ENCODE measurements at places on chromosomes 1 and 21. TPM values are rescaled to one million over a fixed set of nuclear protein-coding genes. Genes with fewer than 3 reads are reported as not detected.

DNA sequence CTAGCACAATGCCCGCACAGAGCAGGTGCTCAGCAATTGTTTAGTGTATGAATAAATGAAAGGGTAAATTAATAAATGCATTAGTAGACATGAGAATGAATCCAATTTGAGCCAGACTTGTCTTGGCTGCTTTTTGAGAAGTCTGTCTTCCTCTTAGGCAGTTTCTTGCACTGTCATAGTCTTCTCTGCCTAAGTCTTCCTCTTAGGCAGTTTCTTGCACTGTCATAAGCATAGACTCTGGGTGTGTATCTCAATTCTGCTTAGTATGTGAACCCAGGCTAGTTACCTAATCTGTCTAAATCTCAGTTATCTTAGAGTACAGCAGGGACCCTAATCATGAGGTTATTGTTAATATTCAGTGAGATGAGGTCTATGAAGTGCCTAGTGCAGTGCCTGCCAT lies 27.2 kb downstream of the NHLH2 start:
- DNase-seq = no peak
- H3K27ac ChIP-seq = no peak overlapping the region
- no peaks in the 10 kb centered on the region for H3K36me3 ChIP-seq

DNA sequence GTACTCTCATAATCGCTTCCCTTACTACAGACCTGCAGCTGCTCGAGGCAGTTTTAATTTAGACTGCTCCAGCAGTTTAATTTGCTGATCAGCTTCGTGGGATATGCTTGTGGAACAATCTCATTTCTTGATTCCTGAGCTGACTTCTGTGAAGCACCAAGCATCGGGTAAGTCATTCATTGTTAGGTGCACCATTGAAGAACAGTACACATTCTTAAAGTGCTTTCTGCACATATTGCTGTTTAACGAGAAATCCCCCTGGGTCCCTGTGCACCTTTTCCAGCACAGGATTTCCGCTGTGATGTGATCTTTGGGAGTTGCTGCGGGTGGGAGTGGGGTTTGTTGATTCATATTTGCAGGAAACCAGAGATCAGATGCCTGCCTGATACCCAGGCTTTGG lies 9.1 kb downstream of the GALNT2 start:
- no peak overlapping the region for H3K27ac ChIP-seq
- no peaks in the 10 kb centered on the region for H3K36me3 ChIP-seq
- no peak for DNase-seq

- H3K4me3 ChIP-seq = no peak overlapping the region
- H3K4me1 ChIP-seq = no peaks in the 10 kb centered on the region
- DNase-seq = peak; percentile 64
- H3K27ac ChIP-seq = no peak overlapping the region
- no peaks in the 10 kb centered on the region for H3K36me3 ChIP-seq
These were observed 103.8 kb downstream of the EPHB2 start for GRCh38 chr1:22814176-22815042.

GRCh38 chr1:65254320-65255034 lies 54.9 kb upstream of the DNAJC6 start:
- H3K4me1 ChIP-seq = peaks cover 9% of the 10 kb centered on the region
- H3K27me3 ChIP-seq = no peaks in the 10 kb centered on the region

DNA sequence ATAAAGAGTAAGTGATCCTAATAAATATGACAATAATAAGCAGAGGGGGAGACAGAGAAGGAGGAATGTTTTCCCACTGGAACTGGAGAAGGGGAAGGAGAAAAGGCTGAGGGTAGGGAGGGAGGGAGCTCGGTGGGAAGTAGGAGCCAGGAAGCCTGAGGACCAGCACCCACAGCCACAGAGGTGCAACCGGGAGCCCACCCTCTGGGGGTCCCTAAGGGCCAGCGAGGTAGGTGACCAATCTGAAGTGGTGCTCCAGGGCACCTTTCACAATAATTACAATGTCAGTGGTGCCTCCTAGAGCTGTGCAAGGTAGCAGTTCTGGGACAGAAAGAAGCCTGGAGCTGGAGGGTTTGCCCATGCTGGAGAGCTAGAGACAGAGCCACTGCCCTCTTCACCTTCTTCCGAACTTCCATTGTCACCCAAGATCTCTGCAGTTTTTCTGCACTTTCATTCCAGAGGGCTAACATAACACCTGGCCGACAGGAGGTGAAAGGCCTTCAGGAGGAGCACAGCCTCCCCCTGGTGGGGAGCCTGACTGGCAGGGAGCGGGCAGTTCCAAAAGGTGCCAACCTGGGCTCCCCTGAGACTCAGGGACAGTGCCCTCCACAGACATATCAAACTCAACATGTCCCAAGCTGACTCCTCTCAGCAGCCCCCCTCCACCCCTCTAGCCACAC lies 4.1 kb upstream of the AHCYL1 start:
- peak; percentile 73 for DNase-seq
- H3K4me1 ChIP-seq = no peaks in the 10 kb centered on the region
- no peaks in the 10 kb centered on the region for H3K36me3 ChIP-seq
- H3K27ac ChIP-seq = no peak overlapping the region

DNA sequence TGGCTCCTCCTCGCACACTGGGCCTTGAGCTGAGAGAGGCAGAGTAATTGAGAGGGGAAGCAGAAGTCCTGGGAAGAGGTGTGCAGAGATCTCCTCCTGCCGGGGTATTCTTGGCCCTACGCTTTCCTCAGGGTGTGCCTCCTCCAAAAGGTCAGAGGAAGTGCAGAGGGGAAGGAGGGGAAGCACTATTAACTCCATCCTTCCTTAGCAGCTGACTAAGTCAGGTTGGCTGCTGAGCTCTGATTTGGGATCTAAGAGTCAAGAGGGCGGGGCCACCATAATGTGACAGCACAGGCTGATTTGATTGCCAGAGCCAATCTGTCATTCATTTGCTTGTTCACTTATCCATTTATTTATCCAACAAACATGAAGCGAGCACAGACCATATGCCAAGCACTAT lies 12.3 kb downstream of the ATP2B4 start:
- H3K4me1 ChIP-seq = no peaks in the 10 kb centered on the region
- DNase-seq = no peak
- no peaks in the 10 kb centered on the region for H3K36me3 ChIP-seq
- no peaks in the 10 kb centered on the region for H3K27me3 ChIP-seq
- H3K4me3 ChIP-seq = no peak overlapping the region
- H3K27ac ChIP-seq = no peak overlapping the region

- H3K27ac ChIP-seq = no peak overlapping the region
- H3K36me3 ChIP-seq = no peaks in the 10 kb centered on the region
- H3K4me3 ChIP-seq = no peak overlapping the region
- no peak for DNase-seq
These were observed 63.1 kb upstream of the KLHDC7A start for GRCh38 chr1:18417316-18418269.

DNA sequence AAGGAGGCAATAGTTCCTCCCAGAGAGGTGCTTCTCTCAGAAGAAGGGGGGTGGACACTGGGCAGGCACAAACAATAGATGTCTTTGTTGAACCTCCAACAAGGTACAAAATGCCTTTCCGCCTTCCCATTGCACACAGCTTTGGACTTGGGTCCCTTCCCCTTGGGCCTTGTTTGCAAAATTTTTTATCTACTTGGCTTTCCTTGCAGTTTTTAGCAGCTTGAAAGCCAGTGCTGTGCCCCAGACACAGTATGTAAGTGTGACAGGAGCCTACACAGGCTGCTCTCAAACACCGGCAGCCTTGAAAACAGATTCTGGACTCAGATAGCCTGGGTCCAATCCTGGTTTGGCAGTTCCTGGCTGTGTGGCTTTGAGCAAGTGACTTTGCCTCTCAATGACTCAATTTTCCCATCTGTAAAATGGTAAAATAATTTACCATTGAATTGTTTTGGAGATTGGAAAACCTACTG lies 43.0 kb downstream of the ELAPOR1 start:
- no peaks in the 10 kb centered on the region for H3K27me3 ChIP-seq
- peaks cover 2% of the 10 kb centered on the region for H3K36me3 ChIP-seq
- no peak overlapping the region for H3K4me3 ChIP-seq
- H3K27ac ChIP-seq = peak overlapping the region; percentile 57

DNA sequence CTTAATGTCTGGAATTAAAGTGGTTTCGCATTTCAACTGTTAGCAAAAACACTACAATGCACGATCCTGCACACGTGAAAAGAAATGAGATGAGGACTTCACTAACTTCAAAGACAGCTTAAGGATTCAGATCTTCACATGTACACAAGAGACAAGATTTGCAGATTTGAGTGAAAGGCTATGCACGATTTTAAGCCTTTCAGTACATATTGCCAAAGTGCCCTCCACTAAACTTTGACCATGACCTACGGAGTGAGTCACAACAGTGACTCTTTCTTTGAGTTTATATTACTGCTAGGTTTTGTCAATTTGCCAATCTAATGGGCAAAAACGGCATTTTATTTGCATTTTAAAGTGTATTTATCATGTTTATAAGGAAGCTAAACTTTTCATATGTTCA lies 41.2 kb upstream of the CR1L start:
- H3K27ac ChIP-seq = no peak overlapping the region
- H3K36me3 ChIP-seq = no peaks in the 10 kb centered on the region
- H3K4me1 ChIP-seq = no peaks in the 10 kb centered on the region
- DNase-seq = no peak
- H3K4me3 ChIP-seq = no peak overlapping the region

- no peak overlapping the region for H3K4me3 ChIP-seq
- H3K27ac ChIP-seq = no peak overlapping the region
- no peaks in the 10 kb centered on the region for H3K27me3 ChIP-seq
- H3K4me1 ChIP-seq = no peaks in the 10 kb centered on the region
- no peak for DNase-seq
These were observed 134.0 kb downstream of the HIVEP3 start for GRCh38 chr1:41784531-41785274.

DNA sequence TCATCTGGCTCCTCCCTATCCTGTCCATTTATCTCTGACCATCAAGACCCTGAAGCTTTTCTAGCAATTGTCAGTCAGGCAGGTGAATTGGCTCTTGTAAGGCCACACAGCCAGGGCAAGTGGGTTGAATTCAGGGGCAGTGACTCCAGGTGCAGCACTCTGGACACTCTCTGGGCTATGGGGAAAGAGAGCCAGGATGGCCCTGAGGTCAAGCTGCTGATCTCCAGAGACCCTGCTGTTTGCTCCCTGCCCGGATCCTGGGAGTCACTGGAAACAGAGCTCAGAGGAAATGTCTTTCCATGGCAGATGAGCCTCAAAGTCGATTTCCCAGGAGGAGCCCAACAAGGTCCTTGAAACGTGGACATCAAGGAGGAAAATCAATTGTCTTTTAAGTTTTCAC lies 184.4 kb downstream of the C1orf94 start:
- no peaks in the 10 kb centered on the region for H3K4me1 ChIP-seq
- H3K4me3 ChIP-seq = no peak overlapping the region
- no peaks in the 10 kb centered on the region for H3K27me3 ChIP-seq

DNA sequence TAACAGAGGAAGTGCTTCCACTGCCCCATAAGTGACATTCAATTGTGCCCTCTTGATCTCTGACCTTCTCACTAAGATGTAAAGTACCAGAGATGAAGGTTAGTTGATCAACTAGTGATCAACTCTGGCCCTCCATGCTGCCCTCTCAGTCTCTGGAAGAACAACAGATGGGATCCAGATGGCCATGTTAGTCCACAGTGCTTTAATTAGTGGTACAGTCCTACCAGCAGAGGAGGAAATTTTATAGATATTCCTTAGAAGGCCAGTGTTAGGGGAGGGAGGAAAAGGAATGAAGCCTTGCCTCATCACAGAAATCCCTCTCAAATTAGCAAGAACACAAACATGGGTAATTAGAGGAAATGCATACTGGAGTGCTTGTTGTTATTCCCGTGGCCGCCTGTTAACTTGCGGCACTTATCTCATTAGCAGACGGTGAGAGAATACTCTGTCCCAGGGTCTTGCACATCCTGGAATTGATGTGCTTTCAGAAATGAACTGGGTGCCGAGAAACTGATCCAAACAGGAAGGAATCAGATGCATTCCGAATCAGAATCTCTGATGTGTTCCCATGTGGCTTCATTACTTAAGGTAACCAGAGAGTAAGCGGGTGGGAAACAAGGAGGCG lies 91.1 kb upstream of the RGS4 start:
- no peaks in the 10 kb centered on the region for H3K27me3 ChIP-seq
- DNase-seq = no peak
- no peaks in the 10 kb centered on the region for H3K36me3 ChIP-seq
- H3K27ac ChIP-seq = no peak overlapping the region
- no peak overlapping the region for H3K4me3 ChIP-seq

DNA sequence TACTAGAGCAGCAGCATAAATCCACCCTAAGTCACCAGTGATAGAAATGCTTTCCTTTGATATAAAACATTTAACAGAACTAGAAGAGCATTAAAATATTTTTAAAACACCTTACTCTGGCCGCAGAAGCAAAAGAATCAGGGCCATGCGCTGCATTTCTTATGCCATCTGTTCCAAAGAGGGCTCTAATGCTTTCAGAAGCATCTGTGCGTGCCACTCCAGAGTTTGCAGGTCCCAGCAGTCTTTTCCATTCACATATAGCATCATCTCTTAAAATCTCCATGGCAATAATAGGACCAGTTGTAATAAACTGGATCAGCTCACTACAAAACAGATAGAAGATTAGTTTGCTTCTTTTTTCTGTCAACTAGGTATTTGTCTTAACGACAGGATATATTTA lies 69.2 kb downstream of the NME7 start:
- H3K4me1 ChIP-seq = no peaks in the 10 kb centered on the region
- H3K27ac ChIP-seq = no peak overlapping the region
- H3K27me3 ChIP-seq = no peaks in the 10 kb centered on the region
- H3K4me3 ChIP-seq = no peak overlapping the region
- H3K36me3 ChIP-seq = no peaks in the 10 kb centered on the region
- DNase-seq = no peak

DNA sequence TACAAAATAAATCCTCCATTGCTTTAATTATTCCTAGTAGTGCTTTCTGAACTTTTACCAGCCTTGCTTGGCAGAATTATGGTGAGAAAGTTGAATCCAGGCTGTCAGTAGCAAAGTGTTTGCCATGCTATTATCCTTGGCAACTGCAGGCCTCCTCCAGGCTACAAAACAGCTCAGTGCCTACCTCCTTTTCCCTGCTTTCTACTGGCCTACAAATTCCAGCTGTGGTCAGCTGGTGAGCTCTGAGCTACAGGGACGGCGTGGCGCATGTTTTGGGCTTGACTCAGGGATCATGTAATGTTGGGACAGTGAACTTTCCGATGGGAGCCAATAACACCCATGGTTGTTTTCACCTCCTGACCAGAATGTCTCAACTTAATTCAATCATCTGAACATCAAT lies 456.1 kb upstream of the ADAMTS5 start:
- no peaks in the 10 kb centered on the region for H3K4me1 ChIP-seq
- no peak overlapping the region for H3K4me3 ChIP-seq
- no peak for DNase-seq
- no peaks in the 10 kb centered on the region for H3K27me3 ChIP-seq

- no peak overlapping the region for H3K4me3 ChIP-seq
- no peaks in the 10 kb centered on the region for H3K4me1 ChIP-seq
- peak; percentile 23 for DNase-seq
- no peaks in the 10 kb centered on the region for H3K27me3 ChIP-seq
These were observed 11.9 kb downstream of the KRTAP10-1 start for GRCh38 chr21:44527983-44528633.

- no peaks in the 10 kb centered on the region for H3K27me3 ChIP-seq
- H3K36me3 ChIP-seq = no peaks in the 10 kb centered on the region
- H3K27ac ChIP-seq = no peak overlapping the region
- no peak overlapping the region for H3K4me3 ChIP-seq
- no peak for DNase-seq
- H3K4me1 ChIP-seq = no peaks in the 10 kb centered on the region
These were observed 23.4 kb upstream of the TSHB start for GRCh38 chr1:115006191-115006590.

The NR0B2 gene
- polyA plus RNA-seq = 20.9 TPM

The DTL gene
- polyA plus RNA-seq = 0.19 TPM

The SRGAP2B gene
- polyA plus RNA-seq = 2.2 TPM

The NR5A2 gene
- polyA plus RNA-seq = 29.6 TPM

The HPDL gene
- polyA plus RNA-seq = 0.23 TPM

The SSR2 gene
- 243 TPM for polyA plus RNA-seq

The TDRD10 gene
- polyA plus RNA-seq = 4.7 TPM

The DNM3 gene
- 0.49 TPM for polyA plus RNA-seq

The ANXA9 gene
- polyA plus RNA-seq = 18.1 TPM

The ZSCAN20 gene
- 0.80 TPM for polyA plus RNA-seq

The HS2ST1 gene
- polyA plus RNA-seq = 6.6 TPM

The LEMD1 gene
- polyA plus RNA-seq = not detected

Data from pancreas (tissue), 10 donors.